ENCODE measurements at places on chromosomes 16 and 17.

- no peak for DNase-seq
Measured at GRCh38 chr17:19370493-19370960, 7.8 kb upstream of the MAPK7 start.

- DNase-seq: no peak
Measured at GRCh38 chr16:51306116-51306515, 155.0 kb upstream of the SALL1 start.

- DNase-seq: no peak
Measured at GRCh38 chr17:35726953-35727460, 4.4 kb upstream of the RASL10B start.

GRCh38 chr17:81295676-81296381 lies 722 bp upstream of the SLC38A10 start:
- no peak for DNase-seq

- DNase-seq: peak; percentile 4
Measured at GRCh38 chr17:66301864-66302741, at the start of gene PRKCA. Gene PRKCA (plus strand): TSS chr17:66302613.

GRCh38 chr17:67476787-67477335 lies 99.8 kb downstream of the PITPNC1 start:
- DNase-seq: no peak

- no peak for DNase-seq
Measured at GRCh38 chr17:45222289-45222995, 757 bp downstream of the FMNL1 start.

- no peak for DNase-seq
Measured at GRCh38 chr16:30418350-30419181, 11.2 kb downstream of the ZNF771 start.

Measured in NCI-H1417 treated with DMSO at 0.1 percent for 48 hours (cell line).